ENCODE measurements at places on chromosomes 7 and 10.

GRCh38 chr10:60979667-60980104 lies 35.7 kb upstream of the RHOBTB1 start:
- no peak for DNase-seq

DNA sequence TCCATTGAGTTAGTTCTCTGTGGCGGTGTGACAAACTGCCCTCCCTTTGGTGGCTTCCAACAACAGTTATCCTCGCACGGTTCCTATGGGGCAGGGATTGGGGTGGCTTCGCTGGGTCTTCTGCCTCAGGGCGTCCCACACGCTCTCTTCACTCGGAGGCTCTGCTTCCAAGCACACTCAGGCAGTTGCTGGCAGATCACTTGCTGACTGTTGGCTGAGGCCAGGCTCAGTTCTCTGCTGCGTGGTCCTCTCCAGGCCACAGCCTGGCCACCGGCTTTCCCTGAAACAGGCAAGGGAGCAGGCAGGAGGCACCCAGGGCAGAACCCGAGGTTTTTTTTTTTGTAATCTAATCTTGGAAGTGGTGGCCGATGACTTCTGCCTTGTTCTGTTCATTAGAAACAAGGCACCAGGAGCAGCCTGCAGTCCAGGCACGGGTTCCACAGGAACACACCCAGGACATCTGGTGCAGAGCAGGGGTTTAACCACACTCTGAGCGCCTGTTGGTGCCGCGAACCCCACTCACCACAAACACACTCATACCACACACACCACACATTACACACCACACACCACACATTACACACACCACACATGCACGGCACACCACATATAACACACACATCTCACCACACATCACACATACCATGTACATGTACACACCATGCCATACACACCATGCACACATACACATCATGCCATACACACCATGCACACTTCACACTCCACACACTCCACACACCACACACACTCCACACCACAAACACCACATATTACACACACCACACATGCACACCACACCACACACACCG lies 112.2 kb downstream of the PTPN20 start:
- peak; percentile 8 for DNase-seq

DNA sequence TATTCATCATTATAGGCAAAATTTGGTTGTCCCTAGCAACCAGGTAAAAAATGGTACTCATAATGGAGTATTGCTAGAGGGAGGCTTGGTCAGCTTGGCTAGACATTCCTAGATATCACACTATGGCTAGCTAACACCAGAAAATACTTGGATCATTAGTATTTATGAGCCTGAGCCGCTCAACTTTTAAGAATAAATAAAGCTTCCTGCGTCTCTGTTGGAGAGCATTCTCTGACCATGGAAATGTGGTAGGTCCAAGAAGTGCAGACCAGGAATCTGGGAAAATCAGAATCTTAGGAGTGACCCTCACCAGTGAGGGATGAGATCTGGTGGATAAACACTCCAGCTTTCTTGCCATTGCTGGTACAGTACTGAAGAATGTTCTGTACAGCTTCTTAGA lies 157.6 kb upstream of the AGR3 start:
- DNase-seq = no peak

DNA sequence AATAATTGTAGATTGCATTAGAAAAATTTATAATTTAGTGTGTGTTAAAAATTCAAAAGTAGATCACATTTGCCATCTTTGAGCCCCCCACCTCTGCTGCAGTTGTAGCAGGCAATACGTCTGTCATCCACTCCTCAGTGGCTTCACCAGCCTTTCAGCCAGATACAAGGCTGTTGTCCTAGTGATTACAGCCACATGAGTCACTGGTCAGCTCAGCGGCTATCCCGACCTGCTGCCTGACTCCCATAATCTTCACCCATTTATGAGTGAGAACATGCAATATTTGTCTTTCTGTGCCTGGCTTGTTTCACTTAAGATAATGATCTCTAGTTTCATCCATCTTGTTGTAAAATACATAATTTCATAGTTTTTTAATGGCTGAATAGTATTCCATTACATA lies 9.2 kb downstream of the OR2A5 start:
- DNase-seq = no peak

- peak; percentile 76 for DNase-seq
Measured at GRCh38 chr7:102272075-102272916, 14.4 kb upstream of the SH2B2 start.

Measured in progenitor cell of endocrine pancreas (in vitro differentiated cells).